ENCODE measurements at places on chromosomes 1 and 21.

- no peak for DNase-seq
Measured at GRCh38 chr1:84913555-84913892, 20.5 kb upstream of the LPAR3 start.

DNA sequence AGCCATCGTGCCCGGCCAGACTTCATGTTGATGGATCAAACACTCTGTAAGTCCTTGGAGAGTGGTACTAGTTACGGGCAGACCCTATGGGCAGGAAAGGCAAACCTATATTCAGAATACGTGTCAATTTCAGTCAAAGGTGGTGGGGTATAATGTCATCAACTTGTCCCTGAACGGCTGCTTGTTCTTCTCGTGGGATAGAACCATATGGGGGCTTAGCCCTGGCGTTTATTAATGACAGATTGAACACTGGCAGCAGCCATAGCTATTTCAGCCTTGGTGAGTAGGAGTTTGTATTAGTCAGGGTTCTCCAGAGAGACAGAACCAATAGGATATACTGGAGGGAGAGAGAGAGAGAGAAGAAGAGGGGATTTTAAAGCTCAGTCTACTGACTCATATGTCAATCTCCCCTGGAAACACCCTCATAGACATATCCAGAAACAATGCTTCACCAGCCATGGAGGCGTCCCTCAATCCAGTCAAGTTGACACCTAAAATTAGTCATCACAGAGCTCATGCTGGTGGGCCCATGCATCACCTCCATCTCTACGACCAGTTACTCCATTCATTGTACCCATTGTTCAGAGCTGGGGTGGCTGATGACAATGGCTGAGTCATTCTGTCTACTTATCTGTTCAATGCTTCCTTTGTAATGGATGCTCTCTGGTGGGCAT is 16.1 kb upstream of the AQP10 start:
- DNase-seq, result no peak

GRCh38 chr1:67580691-67581403 is 104.2 kb upstream of the GADD45A start:
- no peak for DNase-seq

DNA sequence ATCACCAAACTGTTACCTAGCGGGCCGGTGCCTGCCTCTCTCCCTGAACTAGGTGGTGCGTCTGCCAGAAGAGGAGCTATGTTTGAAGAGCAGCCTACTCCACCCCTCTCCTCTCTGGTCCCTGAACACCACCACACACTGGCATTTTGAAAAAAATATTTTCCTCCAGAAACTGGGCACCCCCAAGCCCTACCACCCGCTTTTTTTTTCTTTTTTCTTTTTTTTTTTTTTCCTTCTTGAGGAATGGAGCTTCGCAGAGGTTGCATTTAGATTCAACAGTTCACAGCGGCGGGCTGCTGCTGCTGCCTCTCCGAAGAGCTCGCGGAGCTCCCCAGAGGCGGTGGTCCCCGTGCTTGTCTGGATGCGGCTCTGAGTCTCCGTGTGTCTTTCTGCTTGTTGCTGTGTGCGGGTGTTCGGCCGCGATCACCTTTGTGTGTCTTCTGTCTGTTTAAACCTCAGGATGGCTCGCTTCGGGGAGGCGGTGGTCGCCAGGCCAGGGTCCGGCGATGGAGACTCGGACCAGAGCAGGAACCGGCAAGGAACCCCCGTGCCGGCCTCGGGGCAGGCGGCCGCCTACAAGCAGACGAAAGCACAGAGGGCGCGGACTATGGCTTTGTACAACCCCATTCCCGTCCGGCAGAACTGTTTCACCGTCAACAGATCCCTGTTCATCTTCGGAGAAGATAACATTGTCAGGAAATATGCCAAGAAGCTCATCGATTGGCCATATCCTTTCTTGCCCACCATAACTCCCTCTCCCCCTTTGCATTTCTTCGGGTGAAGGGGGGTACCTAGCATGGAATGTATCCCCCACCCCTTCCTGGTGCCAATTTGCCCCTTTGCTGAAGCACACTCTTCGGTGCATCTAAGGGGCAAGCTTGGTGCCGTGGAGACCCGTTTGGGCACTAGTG is at the start of gene CACNA1E:
Gene CACNA1E (plus strand): TSS at position 233 of the 911 bp plus-strand sequence. CDS start 228 bp downstream, at position 461.
- DNase-seq, result no peak

GRCh38 chr1:91133248-91133647 is 111.4 kb upstream of the ZNF644 start:
- no peak for DNase-seq
